NCI-H446 treated with DMSO at 0.1 percent for 48 hours (cell line): ENCODE measurements at places on chromosomes 2 and 18.

GRCh38 chr2:118374974-118375755, 286.9 kb downstream of the INSIG2 start:
- DNase-seq: no peak

DNA sequence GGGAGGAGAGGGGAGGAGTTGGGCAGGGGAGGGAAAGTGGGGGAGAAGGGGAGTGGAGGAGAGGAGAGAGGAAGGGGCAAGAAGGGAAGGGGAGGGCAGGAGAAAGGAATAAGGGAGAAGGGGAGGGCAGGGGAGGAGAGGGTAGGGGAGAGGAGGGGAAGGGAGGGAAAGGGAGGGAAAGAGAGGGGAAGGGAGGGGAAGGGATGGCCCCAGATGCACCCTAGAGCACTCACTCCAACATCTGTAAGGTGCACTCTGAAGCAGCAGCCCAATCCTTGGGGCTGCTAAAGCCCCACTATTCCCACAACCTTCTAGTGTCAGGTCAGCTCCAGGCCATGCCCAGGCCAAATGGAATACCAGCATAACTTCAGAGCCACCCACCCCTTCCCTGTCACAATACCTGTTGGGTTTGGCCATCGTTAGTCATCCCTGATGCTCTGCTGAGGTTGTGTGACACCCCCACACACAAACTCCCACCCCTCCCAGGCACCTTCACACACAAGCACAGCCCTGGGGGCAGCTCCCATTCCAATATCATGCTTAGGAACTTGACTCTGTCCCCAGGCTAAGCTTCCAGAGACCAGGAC, 55.7 kb upstream of the PKDCC start:
- DNase-seq: no peak

DNA sequence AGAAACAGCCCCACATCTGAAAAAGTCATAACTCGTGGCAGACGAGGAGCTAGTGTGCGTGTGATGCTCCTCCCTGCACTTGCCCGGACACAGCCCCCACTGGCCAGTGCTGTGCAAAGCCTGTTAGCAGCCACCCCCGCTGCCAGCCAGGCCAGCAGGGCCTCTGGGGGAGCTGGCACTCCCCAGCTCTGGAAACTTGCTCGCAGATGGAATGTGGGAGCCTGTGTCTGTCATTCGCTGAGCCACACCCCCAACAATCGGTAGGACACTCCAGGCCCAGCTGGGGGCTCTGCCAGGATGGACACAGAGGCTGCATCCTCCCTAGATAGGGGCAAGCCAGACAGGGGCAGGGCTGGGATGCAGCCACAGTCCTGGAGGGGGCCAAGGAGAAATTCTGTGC, 62.4 kb upstream of the ATG16L1 start:
- no peak for DNase-seq

DNA sequence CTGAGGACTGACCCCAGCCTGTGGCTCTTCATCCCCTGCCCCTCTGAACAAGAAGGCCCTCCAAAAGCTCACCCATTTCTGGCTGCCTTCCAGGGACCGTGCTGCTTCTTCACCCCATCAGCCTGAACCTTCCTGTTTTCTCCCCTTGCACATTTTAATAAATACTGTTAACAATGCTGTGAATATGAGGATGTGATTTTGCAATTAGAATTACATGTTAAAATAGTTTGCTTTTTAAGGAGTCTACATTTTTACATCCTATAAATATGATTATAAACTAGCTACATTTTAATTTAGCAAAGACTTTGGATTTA, 4.0 kb downstream of the SNTG2 start:
- DNase-seq: no peak

DNA sequence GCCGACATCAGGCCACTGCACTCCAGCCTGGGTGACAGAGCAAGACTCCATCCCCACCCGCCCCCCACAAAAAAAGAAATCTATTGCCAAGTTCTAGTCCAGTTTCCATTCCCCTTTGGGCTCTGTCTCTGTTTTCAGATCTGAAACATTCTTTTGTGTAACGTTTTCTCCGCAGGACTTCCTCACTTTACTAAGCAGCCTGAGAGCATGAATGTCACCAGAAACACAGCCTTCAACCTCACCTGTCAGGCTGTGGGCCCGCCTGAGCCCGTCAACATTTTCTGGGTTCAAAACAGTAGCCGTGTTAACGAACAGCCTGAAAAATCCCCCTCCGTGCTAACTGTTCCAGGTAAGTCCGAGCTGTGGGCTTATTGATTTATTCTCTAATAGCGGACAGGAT, 48.8 kb downstream of the MERTK start:
- no peak for DNase-seq
